ENCODE measurements at places on chromosomes 3 and 15.

- DNase-seq = peak; percentile 64
These were observed at the start of gene GATM for GRCh38 chr15:45378149-45378912. TSS of gene GATM (minus strand) at chr15:45378544. CDS start at chr15:45378453, 91 bp downstream.

DNA sequence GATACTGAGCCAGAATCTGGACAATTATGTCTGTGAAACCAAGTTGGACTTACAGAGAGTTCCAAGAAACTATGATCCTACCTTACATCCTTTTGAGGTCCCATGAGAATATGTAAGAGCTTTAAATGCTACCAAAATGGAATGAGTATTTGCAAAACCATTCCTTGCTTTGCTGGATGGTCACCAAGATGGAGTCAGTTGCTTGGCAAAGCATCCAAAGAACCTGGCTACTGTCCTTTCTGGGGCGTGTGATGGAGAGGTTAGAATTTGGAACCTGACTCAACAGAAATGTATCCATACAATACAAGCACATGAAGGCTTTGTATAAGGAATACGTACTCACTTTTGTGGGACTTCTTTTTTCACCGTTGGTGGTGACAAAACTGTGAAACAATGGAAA is 36.2 kb downstream of the AP4E1 start:
- DNase-seq = no peak

DNA sequence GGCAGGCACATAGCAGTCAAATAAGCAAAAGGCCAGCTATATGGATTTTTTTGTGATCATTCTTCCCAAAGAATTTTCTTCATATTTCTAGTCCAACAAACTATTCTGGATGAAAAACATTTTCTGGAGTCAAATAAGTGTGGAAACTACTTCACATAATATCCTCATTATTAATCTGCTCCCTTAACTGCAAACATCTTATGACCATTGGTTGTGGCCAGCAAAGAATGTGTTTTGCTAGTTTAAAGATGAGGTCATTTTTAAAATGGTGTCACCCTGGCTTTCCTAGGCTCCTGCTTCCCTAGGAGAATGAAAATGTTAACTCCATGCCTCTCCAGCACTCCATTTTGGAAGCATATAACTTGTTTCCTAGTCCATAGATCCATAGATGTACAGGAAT is 118.8 kb downstream of the SST start:
- DNase-seq = no peak

DNA sequence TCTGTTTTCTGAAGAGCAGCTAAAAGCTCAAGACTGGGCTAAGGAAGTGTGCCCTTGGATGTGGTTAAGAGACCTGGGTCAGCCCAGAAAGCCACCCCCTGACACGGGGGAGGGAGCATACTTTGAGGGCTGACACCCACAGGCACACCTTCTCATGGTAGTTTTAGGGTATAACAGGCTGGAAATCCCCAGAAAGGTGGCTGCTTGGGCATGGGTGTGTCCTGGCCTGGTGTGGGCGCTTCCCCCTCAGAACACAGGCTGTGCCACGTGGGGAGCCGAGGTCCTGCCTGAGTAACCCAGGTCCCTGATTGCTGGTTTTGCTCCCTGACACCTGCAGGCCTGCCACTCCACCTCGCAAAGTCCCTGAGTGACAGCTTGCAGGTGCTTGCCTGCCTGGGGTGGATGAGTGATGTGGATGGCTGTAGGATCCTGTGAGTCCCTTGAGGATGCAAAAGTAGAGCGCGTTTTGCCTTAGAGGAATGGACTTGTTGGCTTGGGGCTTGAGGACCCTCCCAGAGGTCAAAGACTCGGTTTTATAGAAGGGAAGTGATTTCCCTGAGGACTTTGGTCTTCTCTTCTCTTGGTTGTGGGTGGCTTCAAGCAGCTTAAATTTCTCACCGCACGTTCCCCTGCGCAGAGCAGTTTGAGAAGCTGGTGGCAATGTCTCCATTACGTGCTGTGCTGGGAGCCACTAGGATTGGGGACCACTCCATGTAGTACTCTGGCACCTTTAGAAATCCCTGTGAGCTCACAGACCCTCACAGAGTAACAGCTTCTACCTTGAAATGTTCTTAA is 94.4 kb downstream of the DNASE1L3 start:
- DNase-seq = peak; percentile 57

DNA sequence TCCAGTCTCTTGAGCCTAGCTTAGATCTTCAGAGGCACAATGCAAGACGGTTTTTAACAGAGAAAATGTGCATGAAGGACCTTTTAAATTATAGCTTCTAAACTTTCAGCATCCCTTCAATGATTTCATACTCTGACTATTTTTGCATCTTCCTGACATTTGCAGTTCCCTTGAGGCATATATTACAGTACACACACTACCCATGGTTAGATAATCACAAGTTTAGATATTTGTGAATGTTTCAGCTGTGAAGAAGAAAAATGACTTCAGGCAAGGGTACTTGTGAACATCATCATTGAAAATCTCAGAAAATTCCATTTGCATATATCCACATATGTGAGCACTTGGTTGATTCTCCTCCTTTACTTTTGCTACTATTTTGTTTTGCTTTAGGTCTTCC is 341.5 kb downstream of the ROBO2 start:
- DNase-seq = no peak

DNA sequence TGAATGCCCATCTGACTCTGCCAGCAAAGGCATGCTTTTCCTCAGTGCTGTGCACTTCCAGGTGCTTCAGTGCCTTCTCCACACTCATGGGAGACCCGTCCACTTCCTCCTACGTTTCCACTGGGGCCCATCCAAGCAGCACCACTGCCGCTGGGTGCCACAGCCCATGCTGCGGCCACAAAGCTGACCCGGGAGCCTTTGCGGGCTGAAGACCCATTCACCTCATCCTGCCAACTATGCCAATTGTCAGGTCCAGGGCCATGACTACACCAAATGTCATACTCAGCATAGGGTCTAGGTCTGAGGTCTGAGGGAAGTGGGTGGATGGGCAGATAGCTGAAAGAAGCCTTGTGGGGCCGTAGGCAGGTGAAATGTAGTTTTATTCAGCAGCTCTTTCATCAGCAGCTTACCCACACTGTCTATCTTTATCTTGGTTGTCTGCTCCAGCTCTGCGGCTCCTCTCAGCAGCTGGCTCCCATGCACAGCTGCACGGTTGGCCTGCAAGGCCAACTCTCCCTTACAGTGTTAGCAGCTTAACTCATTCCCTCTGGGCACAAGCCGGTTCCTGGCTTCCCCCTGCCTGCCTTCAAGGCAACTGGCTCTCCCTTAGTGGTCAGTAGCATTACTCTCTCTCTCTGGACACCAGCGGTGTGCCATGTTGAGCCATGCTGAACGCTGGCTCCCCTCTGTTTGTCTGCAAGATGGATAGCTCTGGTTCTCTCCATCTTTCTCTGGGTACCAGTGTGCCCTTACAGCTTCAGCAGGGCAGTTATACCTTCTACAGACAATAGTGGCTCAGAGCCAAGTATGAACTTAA is 63.7 kb upstream of the SIAH2 start:
- DNase-seq = no peak

GRCh38 chr15:64443016-64443415 is 17.4 kb upstream of the ZNF609 start:
- DNase-seq = no peak

- no peak for DNase-seq
These were observed 21.6 kb upstream of the TIGIT start for GRCh38 chr3:114272271-114272670.

GRCh38 chr3:32421991-32422859 is 30.6 kb downstream of the CMTM7 start:
- no peak for DNase-seq

DNA sequence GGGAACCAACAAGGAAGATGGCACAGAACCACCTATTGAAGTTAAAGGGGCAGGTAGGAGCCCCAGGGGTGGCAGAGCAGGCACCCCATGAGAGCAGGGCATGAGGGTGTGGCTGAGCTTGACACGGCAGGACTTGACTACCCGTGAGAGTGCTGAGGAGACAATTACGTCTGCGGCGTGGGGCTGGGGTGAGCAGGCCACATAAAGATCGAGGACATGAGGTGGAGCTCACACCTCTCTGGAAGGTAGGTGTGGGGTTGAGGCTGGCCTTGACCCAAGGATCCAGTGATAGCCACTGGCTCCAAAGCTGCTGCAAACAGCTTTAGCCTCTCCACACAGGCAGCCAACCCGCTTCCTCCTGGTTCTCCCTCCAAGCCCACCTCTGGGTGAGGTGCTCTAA is 64.5 kb downstream of the PCSK6 start:
- DNase-seq = no peak

DNA sequence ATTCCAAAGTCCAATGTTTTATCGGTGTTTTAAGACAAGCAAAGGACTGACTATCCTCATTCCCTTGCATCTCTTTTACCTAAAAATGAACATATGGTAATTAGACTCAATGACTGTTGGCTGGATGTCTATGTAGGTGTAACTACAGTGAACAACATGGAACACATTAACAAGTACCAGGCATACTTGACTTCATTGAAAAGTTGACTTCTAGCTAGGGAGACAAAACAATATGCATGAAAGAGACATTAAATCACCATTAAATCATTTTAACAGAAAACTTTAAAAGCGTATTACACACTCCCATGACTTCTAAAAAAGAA is 34.3 kb upstream of the ANPEP start:
- no peak for DNase-seq

- DNase-seq = no peak
These were observed 244.5 kb downstream of the CACNA2D3 start for GRCh38 chr3:54366839-54367238.

GRCh38 chr3:158920371-158920770 is 118.5 kb downstream of the MFSD1 start:
- DNase-seq = no peak

DNA sequence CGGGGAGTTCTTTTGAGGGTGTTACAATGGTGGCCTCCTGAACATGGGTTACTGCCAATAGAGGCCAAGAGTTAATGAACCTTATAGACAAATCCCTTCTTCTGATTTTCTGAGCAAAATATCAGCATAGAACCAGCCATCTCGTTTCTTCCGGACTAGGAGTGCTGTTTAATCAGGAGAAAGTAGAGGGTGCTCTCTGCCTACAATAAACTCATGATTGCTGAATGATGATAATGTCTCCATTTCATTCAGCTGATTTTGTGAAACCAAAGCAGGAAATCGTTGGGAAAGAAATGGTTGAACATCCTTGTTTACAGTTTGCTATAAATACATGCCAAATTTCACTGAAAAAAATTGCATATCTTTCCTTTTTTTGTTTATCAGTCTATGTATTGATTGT is 142.8 kb upstream of the PLSCR5 start:
- DNase-seq = no peak

- no peak for DNase-seq
These were observed 52.8 kb downstream of the RGMA start for GRCh38 chr15:93035953-93036810.

DNA sequence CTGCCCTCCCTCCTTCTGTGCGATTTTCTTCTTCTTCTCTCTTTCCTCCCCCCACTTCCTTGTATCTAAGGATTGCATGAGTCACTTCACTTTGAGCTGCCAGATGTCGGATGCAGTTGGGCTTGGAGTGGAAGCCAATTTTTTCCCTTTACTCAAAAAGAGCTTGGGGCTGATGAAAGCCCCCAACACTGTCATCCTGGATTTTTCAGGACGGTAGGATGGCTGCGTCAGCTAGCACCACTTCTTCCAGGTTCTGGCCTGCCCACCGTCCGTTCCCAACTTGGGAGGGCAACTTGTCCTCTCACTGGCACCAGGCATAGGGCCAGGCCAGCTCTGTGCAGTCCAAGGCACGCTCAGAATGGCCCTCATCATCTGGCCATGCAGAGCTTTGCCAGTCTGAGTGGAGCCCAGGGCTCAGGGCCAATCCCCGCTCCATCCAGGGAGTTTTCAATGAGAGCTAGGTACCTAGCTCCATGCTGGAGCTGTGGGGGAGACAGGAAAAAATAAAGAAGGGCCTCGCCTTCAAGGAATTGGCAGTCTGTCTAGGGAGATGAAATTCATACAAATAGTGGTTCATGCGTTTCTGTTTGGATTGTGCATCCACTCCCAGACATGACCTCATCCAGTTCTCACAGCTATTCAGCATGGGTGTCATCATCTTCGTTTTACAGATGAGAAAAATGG is 47.7 kb upstream of the INSYN1 start:
- DNase-seq = no peak

GRCh38 chr3:5678844-5679243 is 491.3 kb downstream of the EDEM1 start:
- no peak for DNase-seq

- no peak for DNase-seq
These were observed 16.1 kb downstream of the HACL1 start for GRCh38 chr3:15585111-15585845.

- no peak for DNase-seq
These were observed 69.8 kb downstream of the TNFAIP8L3 start for GRCh38 chr15:51024735-51025453.

GRCh38 chr15:77060546-77060945 is 10.4 kb downstream of the TSPAN3 start:
- no peak for DNase-seq

DNA sequence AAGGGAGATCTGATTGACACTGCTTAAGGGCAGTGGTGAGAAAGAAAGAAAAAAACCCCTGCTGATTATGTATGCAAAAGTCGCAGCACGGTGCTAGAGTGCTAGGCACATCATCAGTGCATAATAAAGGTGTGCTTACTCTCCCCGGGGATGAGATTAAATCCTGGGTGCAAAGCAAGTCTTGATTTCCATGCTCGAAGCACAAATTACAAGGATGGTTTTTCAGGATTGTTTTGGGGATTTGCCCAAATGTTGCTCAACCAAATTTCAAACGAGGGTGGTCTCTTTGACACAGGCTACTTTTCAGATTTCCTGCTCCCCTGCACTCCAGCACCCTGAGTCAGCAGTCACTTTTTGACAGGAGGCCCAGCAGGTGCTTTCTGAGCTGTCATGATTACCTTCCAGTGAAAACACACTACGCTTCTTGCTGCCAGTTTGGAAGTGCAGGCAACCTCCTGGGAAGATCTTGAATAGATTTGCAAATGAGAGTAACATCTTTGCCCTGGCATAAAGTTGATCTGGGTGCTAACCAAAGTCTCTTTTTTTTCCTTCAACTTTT is 167.5 kb upstream of the TRIM42 start:
- no peak for DNase-seq

DNA sequence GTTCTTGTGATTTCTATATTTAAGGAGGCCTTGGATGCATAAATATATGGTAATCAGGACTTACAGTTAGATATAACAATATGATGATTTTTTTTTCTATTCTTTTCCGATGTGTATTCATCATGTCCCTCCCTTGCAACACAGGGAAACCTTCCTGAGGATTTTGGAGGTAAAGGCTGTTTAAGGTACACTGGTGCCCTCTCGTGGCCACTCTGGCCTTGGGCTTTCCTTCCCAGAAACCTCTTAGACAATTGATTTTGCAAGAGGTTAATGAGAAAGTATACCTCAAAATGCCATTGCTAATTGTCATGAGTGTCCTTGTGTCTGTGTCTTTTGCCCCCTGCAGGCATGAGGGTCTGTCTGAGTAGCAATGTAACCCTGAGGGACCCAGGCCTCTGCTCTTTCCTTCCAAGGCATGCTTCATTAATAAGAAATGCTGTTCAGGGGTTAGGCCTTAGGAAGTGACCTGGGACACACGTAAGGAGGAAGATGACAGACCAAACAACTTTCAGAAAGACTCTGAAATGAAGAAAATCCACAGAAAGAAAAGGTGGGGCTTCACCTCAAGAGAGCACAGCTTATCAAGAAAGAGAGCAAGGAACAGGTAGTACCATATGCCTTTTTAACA is 70.3 kb upstream of the PPP2R3A start:
- peak; percentile 20 for DNase-seq
